ENCODE measurements at places on chromosomes 1 and 21.
A peak's percentile ranks its signal among the peaks of the same experiment; 100 is the strongest.

GRCh38 chr21:25428537-25428936, 178.7 kb downstream of the MRPL39 start:
- DNase-seq: no peak

GRCh38 chr1:8465013-8465412, 147.1 kb downstream of the SLC45A1 start:
- peak; percentile 54 for DNase-seq

DNA sequence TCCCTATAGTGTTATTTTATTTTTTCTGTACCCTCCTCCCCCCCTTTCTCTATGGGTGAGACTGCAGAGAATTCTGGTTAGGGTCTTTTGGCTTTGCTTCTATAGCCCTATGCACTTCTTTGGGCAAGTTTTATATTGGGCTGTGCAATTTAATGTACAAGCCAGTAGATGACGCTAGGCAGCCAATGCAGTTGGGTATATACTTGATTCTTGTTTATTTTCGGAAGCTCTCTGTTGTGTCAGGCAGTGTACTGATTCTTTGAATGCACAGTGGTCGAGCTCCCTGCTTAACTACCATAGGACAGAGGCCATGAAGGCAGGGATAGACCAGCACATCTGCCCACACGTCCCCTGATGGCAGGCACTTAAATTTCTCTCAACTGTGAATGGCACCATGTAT, 34.1 kb upstream of the GPR52 start:
- DNase-seq: no peak

DNA sequence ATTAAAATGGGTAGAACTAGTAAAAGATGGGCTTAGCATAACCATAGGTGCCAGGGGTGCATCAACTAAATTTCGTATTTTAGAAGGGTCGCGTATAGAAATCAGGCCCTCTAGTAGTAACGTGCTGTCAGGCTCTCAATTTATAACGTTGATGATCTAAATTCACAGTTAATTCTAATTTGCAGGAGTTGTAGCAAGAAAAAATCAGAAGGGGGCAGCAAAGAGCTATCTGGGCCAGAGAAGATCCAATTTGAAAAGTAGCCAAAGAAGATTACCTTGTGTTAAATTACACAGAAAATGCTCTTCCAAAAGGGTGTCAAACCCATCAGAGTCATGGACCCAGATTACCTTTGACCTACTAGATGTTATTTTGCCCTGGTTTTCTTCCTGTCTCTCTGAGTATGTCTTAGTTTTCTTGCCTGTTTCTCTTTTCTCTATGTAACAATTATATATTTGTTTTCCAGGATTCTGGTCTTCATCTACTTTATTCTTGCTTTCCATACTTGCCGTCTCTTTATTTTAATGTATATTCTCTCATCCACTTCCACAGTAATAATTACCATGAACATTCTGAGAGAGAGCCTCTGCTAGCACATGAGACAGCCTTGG, 1030.9 kb downstream of the AMY1C start:
- DNase-seq: peak; percentile 77

- DNase-seq: no peak
Measured at GRCh38 chr1:16091296-16091695, 17.8 kb upstream of the FAM131C start.

DNA sequence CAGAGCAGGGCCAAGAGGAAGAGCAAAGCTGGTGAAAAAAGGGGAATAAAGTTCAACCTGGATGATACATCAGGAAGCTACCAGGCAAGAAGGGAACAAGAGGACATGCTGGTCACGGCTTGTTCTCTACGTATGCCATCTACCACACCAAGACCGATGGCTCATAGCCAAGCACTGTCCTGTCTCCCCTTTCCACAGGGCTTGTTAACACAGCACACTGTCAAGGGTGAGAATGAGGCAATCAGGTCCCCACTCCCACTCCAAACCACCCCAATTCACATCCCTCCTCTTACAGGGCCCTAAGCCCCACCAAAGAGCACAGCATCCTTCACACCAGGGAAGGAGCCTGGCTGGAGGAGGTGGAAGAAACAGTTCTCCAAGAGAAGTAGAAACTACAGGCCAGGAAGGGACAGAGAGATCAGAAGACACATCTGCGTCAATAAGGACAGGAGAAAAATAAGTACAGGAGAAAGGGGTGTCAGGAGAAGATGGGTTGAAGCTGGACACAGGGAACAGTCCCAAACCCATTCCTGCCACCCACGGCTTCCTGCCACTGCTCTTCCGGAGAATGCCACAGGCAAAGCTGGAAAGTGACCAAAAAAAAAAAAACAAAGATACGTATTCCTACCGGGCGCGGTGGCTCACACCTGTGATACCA, 923 bp upstream of the SHC1 start:
- DNase-seq: no peak

GRCh38 chr21:40445349-40445921, 401.5 kb downstream of the DSCAM start:
- DNase-seq: no peak

DNA sequence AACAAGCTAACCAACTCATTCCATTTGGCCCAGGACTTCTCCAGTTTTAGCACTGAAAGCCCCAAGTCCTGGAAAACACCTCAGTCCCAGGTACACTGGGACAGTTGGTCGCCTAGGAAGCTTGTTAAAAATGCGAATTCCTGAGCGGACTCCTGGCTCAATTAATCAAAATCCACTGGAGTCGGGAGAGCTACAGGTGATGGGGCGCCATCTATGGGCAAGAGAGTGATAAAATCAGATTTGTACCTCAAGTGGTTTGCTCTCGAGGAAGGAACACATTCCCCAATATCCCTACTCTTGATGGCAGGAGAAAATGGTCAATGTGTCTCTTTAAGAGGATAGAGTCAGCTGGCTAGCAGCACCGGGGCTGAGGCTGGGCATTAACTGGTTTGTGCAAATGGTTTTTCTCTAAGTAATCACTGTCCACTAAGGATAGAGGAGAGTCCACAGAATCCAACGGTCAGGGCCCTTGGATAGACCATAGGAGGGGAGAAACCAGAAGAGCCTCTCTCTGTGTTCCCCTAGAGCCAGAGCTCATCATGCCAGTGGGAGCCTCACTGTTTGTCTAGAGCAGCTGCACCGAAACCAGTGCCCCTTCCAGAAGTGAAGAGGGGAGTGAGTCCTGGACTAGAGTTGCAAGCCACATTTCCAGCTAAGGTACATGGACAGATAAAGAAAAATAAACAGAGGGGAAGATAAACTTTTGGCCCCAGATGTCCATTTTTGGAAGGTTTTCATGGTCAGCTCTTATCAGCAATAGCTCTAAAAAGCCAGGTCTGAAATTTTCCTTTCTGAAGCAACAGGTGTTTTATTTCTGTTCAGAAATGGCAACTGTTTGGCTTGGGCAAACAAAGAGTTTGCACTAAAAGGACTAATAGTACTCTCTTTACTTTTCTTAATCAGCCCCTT, 148.5 kb downstream of the TENT5C start:
- peak; percentile 84 for DNase-seq

DNA sequence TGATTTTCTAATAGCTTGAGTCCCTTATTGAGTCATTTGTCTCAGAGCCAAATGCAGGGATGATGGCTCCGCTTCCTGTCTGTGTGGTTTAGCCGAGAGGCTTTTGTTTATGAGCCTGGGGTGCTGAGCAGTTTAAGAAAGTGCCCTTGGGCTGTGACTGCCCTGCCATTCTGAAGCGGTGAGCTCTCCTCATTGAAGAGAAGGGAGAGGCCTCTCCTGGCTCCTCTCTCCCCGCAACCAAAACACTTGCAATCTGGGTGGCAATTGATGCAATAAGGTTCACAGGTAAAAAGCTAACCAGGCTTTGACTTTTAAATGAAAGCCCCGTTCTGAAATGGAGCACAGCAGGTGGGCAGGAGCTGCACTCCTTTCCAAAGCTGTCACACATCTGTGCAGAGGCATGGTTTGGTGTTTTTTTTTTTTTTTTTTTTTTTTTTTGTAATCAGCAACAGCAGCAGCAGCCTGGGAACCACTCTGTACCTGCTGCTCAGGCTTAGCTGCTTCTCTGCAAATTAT, 403.7 kb downstream of the SIPA1L2 start:
- peak; percentile 29 for DNase-seq

DNA sequence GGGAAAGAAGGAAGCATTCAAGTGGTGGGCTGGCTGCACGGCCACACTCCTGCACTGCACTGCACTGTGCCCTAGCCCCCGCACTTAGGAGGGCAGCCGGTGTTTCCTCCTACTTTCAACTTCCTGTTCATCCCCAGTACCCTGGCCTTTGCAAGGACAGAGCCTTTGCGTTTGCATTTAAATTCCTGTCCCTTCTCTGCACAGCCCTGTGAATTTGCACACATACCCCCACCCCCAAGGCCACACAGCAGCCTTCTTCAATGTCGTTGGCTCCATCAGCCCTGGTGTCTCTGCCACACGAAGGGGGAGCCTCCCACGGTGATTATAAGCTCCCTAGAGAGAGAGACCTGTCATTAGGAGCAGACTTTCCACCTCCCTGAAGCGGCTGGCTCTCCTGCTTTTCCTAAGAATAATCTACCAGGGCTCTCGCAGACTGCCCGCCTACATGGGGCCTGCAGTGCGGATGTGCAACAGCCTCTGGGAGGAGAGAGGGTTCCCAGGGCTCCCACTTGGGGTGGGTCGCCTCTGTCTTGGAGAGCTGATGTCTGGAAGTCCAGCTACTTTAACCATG, 13.2 kb upstream of the SLC45A3 start:
- peak; percentile 31 for DNase-seq

DNA sequence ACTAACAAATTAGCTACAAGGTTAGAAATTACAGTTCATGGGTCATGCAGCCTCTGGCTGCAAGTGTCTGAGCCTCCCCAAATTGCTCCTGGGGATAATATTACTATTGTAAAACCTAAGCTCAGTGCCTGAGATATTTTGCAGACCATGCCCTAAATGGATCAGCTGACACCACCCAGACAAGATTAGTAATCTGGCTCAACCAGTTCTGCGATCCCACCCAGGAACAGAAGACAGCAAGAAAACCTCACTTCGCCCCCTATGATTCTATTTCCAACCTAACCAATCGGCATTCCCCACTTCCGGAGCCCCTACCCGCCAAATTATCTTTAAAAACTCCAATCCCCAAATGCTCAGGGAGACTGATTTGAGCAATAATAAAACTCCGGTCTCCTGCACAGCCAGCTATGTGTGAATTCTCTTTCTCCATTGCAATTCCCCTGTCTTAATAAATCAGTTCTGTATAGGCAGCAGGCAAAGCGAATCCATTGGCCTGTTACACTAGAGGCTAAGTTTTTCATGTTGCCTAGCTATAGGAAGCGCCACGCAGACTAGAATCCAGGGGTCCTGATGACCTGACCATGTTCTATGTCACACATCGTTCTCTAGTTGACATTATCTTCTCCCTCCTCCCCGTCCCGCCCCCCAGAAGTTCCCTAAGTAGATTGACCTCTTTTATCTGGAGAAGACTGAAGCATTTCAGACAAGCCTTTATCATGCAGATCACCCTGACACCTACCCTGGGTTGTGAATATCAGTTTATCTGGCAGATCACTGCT, 22.4 kb upstream of the ZFYVE9 start:
- DNase-seq: peak; percentile 21

GRCh38 chr1:229470406-229471043, 36.6 kb upstream of the ACTA1 start:
- DNase-seq: no peak

DNA sequence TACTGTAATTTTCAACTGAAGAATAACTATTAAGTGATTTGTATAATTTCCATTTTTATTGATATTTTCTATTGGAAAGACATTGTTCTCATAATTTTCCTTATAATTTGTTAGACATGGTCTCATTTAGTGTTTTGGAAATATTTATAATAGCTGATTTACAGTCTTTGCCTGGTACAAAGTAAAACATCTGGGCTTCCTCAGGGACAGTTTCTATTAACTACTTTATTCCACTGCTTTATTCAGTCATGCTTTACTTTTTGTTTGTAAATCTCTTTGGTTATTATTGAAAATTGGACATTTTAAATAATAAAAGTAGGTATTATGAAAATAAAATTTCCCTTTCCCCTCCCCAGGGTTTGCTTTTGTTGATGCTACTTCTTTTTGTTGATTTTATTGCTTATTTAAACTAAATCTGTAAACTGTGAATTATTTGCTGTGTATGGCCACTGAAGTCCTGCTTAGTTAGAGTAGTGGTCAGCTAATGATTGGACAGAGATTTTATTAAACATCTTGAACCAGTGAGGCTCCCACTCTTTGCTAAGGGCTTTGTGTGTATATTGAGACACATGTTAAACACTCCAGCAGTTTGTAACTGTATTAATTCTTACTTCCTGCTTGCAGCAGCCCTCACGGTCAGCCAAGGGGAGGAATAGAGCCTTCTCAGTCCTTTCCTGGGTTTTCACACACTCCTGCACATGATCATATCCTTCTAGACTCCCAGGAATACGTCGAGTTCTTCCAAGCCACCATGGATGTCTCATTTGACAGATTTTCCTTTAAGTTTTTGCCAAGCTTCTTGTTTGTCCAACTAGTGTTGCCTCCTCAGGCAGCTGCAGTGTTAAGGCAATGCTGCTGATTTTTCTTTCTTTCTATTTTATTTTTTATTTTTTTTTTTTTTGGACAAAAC, 994.6 kb upstream of the PRMT6 start:
- peak; percentile 24 for DNase-seq

DNA sequence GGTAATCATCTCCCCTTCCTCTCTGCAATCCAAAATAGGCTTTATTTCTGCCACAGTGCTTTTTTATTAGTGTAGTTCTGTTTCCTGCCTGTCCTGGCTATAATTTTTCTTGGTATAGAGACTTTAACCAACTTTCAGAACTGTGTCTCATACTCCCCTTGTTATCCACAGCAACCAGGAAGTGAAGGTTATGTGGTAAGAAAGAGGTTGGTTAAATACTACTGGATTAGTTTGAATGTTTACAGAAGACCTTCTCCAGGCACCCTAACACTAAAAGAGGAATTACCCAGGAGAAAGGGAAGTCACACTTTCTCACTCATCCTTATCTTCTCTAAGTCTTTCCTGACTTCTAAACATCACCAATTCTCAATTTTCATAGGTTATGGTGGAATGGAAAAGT, 17.8 kb upstream of the TNFSF4 start:
- DNase-seq: no peak

- DNase-seq: no peak
Measured at GRCh38 chr1:171127099-171127498, 36.4 kb downstream of the FMO3 start.

DNA sequence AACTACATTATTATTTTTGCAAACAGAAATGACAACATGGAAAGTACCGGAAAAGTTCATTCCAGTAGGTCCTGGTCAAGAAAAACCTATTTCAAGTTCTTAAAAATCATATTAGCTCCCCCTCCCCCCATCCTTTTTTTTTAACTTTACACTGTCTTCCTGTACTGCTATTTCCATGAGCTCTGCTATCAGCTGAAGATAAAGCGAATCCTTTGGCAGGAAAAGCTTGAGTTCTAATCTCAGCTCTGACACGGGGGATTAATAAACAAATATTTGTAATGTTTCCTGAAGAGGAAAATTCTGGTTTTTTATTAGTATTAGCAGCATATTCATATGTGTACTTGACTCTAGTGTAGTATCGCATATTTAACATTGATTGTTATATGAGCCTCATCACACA, 190.7 kb upstream of the ESRRG start:
- DNase-seq: no peak

- no peak for DNase-seq
Measured at GRCh38 chr1:29974316-29974724, 738.0 kb downstream of the PTPRU start.

- DNase-seq: peak; percentile 30
Measured at GRCh38 chr1:184143449-184143848, 91.9 kb downstream of the TSEN15 start.

- peak; percentile 15 for DNase-seq
Measured at GRCh38 chr1:240652549-240652948, 40.6 kb upstream of the GREM2 start.

GRCh38 chr21:36803051-36803645, 104.2 kb downstream of the SIM2 start:
- DNase-seq: no peak

- DNase-seq: no peak
Measured at GRCh38 chr1:51314974-51315373, 15.4 kb downstream of the TTC39A start.

GRCh38 chr1:247400685-247401084, 15.3 kb upstream of the NLRP3 start:
- no peak for DNase-seq

Measured in eye (tissue), 1 donor.